Muscle of arm (tissue), 14 donors: ENCODE measurements at places on chromosomes 12 and 14.

GRCh38 chr12:108697905-108698304, 33.4 kb downstream of the CORO1C start:
- no peak for DNase-seq

- peak; percentile 90 for DNase-seq
Measured at GRCh38 chr12:107545737-107546353, 139.8 kb upstream of the PWP1 start.

GRCh38 chr12:46367351-46368029, 5.1 kb downstream of the SLC38A2 start:
- no peak for DNase-seq

GRCh38 chr12:78176643-78177042, 345.9 kb downstream of the NAV3 start:
- DNase-seq, result no peak

DNA sequence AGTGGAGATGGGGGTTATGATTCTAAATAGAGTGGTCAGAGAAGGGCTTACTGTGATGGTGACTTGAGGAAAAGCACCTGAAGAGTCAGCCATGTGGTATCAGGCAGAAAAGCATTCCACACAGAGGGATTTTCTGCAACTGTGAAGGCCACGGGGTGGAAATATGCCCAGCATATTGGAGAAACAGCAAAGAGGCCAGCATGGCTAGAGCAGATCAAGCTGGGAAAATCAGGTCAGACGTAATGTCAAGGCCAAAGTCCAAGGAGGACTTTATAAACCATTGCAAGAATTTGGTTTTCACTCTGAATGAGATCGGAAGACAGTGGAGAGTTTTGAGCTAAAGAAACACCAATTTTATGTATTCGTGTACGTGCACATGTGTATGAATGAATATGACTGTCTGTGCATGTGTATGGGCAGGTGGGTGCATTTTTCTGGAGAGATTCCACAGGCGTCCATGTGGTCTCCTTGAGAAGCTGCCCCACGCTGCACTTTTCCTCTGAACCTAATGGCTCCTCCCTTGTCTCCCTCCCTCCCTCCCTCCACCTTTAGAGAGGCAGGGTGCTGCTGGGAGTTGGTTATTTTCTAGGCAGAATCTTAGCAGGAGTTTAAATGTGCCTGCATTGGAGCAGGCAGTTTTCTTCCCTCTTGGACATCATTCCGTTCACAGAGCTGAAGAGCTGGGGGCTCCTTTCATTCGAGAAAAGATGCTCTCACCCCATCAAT, 97.4 kb upstream of the PPP4R3A start:
- no peak for DNase-seq

DNA sequence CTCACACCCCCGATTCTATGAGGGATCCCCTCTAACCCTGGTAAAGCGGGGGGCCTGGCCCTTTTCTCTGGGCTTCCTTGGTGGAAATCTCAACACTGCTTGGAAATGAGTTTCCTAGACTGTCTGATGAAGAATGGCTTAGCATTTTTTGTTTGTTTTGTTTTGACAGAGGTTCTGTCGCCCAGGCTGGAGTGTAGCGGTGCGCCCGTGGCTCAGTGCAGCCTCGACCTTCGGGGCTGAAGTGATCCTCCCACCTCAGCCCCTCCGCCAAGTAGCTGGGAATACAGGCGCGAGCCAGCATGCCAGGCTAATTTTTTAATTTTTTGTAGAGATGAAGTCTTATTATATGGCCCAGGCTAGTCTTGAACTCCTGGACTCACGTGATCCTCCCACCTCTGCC, 30.3 kb downstream of the TC2N start:
- no peak for DNase-seq

GRCh38 chr14:77203611-77204458, 22.2 kb downstream of the TMEM63C start:
- no peak for DNase-seq

GRCh38 chr14:76294876-76295275, 81.1 kb upstream of the ESRRB start:
- DNase-seq, result no peak

GRCh38 chr12:25427337-25428249, 125.5 kb downstream of the LMNTD1 start:
- DNase-seq, result no peak

DNA sequence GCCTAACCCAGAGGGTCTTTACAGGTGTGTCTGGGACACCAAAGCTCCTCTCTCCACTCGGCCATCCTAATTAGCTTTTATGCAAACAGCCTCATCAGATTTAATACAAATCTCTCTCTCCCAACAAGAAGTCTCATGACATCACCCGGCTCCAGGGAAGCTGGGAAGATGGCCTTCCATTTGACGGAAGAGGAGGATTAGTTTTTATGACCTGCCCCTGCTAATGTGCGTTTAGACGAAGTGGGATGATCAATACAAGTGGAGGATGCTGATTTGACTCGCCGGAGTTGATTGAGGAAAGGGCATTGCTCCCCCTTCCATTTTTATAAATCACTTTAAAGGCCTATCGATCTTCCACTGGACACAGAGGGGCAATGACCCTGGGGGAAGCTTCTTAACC, 239.2 kb downstream of the BCL11B start:
- DNase-seq, result no peak

DNA sequence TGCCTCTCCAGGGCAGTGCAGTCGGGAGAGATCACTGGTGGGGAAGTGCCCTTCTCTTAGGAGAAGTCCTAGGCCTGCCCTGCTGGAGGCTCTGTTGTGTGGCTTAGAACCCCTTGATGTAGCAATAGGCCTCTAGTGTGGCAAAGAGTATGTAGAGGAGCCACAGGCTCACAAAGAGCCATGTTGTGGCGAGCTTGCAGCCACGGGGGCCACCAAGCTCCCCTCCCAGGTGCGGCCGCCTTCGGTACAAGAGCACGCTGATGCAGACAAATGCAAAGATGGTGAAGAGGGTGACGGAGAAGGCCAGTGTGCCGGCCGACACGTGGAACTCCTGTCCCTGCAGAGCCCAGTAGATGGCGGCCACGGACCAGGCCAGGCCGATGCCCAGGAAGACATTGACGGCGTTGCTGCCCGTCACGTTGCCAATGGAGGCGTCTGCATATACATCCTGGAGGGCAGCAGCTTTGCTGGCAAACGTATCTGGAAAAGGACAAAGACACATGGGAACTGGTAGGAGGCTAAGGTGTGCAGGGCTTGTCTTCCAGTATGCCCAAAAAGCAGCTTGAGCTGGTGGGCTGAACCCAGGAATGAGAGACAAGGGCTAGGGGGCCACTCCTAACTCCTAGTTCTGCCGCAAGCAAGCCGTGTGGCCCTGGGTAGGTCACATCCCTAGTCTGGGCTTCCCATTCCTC, 142.8 kb downstream of the SLC8A3 start:
- no peak for DNase-seq

- DNase-seq, result no peak
Measured at GRCh38 chr12:106133136-106134087, 5.3 kb downstream of the NUAK1 start.

DNA sequence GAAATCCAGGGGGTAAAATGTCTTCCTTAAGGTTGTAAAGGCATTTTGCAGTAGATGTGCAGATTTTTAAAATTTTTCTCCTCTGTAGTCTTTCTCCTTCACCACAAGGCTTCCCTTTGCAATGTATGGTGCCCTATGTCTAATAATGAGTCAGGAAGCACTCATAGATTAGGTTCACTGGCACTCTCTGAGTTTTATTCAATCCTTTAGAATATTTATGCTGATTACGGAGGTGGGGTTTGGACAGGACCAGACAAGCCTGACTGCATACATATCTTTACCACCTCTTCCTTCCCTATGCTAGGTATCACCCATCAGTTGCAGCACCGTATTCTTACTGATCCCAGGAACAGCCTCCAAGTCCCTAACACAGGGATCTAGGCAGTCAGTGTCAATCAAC, 99.5 kb downstream of the NEDD1 start:
- DNase-seq, result no peak

GRCh38 chr14:74655599-74656395, 43.8 kb upstream of the LTBP2 start:
- DNase-seq, result no peak

- no peak for DNase-seq
Measured at GRCh38 chr14:40414386-40414785, 982.2 kb upstream of the FBXO33 start.

- DNase-seq, result no peak
Measured at GRCh38 chr12:98574110-98574509, 19.4 kb upstream of the SLC25A3 start.

GRCh38 chr12:25311506-25311905, 60.8 kb upstream of the KRAS start:
- DNase-seq, result no peak

DNA sequence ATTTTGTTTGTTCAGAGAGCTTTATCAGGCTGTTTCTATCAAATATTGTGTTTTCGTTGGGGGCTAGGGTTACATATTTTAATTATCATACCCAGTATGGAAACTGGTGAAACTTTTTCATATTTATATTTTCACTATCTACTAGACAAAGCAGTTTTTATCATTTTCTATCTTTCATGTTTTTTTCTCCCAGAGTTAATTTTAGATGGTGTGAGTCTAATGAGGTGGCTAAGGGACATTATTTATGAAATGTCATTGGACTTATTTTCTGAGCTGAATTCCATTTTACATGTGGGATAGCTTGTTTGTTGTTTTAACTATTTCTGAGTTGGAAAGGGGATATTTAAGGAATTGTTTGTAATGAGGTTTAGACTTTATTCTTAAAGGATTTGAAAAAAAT, 100.3 kb downstream of the TMTC2 start:
- DNase-seq, result no peak

- DNase-seq, result no peak
Measured at GRCh38 chr14:95516554-95517181, at the start of gene SYNE3. Gene SYNE3, minus strand, starts transcription at chr14:95516650. Its CDS starts 40,829 bp downstream, at chr14:95475821.
